ENCODE measurements at places on chromosomes 12 and 14.

DNA sequence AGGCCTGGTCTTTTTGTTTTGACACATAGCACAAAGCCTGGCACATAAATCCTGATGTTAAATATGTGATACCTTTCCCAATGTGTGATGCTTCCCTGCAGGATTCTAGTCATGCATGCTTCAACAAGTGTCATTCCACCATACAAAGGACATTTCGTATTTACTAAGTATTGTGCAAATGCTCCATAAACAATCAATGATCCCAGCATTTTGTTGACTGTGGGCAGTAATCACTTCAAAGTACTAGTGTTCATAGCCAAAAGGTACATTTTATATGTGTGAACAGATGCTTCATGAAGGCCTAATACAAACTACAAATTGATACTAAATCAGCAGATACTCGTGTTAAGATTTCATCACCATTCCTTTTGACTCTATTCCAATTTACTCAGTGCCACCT is 4.4 kb downstream of the CCNB1IP1 start:
- H3K36me3 ChIP-seq: peaks cover 47% of the 10 kb centered on the region
- H3K4me3 ChIP-seq: no peak overlapping the region
- no peaks in the 10 kb centered on the region for H3K27me3 ChIP-seq
- DNase-seq: no peak
- no peak overlapping the region for H3K27ac ChIP-seq

GRCh38 chr14:64196056-64196455 is 98.1 kb downstream of the ESR2 start:
- peaks cover 63% of the 10 kb centered on the region for H3K4me1 ChIP-seq
- H3K27me3 ChIP-seq: no peaks in the 10 kb centered on the region
- peak overlapping the region; percentile 48 for H3K27ac ChIP-seq
- no peak for DNase-seq
- H3K36me3 ChIP-seq: no peaks in the 10 kb centered on the region

GRCh38 chr14:64717870-64718269 is 13.6 kb downstream of the PLEKHG3 start:
- peak; percentile 73 for DNase-seq
- peak overlapping the region; percentile 82 for H3K27ac ChIP-seq
- H3K4me1 ChIP-seq: peaks cover 84% of the 10 kb centered on the region
- H3K4me3 ChIP-seq: no peak overlapping the region
- H3K36me3 ChIP-seq: no peaks in the 10 kb centered on the region
- no peaks in the 10 kb centered on the region for H3K27me3 ChIP-seq

GRCh38 chr14:83023369-83023768 is 1489.7 kb upstream of the SEL1L start:
- no peak overlapping the region for H3K4me3 ChIP-seq
- no peaks in the 10 kb centered on the region for H3K4me1 ChIP-seq
- DNase-seq: no peak
- H3K27me3 ChIP-seq: no peaks in the 10 kb centered on the region
- no peak overlapping the region for H3K27ac ChIP-seq

- no peaks in the 10 kb centered on the region for H3K27me3 ChIP-seq
- no peak overlapping the region for H3K27ac ChIP-seq
- H3K4me1 ChIP-seq: peaks cover 17% of the 10 kb centered on the region
- H3K36me3 ChIP-seq: no peaks in the 10 kb centered on the region
- no peak overlapping the region for H3K4me3 ChIP-seq
- DNase-seq: no peak
Measured at GRCh38 chr12:26872625-26873024, 39.6 kb upstream of the ITPR2 start.

DNA sequence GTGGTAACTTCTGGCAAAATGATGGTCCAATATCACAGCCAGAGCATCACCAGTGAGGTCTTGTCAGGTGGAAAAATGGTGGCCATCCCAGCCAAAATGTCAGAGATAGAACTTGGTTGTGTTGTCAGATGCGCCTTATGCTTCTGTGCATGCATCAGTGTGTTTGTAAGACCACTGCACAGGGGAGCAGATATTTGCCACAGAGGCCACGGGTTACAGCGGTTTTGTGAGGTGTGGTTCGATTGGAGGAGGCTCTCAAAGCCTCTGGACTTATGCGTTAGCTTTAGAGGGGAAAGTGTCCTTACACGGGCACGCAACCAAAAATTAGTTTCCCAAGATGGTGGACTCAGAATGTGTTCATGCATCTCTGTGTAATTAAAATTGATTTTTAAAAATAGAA is 243.8 kb downstream of the ADGRD1 start:
- H3K36me3 ChIP-seq: no peaks in the 10 kb centered on the region
- DNase-seq: no peak
- peaks cover 33% of the 10 kb centered on the region for H3K27me3 ChIP-seq
- H3K4me3 ChIP-seq: no peak overlapping the region
- no peak overlapping the region for H3K27ac ChIP-seq

GRCh38 chr14:71466251-71466650 is 466.0 kb upstream of the RGS6 start:
- no peaks in the 10 kb centered on the region for H3K36me3 ChIP-seq
- no peak overlapping the region for H3K27ac ChIP-seq
- H3K4me1 ChIP-seq: peaks cover 20% of the 10 kb centered on the region
- DNase-seq: no peak

GRCh38 chr14:70280931-70281330 is 78.6 kb downstream of the COX16 start:
- H3K4me1 ChIP-seq: no peaks in the 10 kb centered on the region
- no peaks in the 10 kb centered on the region for H3K36me3 ChIP-seq
- DNase-seq: no peak

GRCh38 chr12:56631790-56632700 is 1.9 kb upstream of the BAZ2A start:
- peak overlapping the region; percentile 55 for H3K27ac ChIP-seq
- H3K4me3 ChIP-seq: peak overlapping the region; percentile 19

DNA sequence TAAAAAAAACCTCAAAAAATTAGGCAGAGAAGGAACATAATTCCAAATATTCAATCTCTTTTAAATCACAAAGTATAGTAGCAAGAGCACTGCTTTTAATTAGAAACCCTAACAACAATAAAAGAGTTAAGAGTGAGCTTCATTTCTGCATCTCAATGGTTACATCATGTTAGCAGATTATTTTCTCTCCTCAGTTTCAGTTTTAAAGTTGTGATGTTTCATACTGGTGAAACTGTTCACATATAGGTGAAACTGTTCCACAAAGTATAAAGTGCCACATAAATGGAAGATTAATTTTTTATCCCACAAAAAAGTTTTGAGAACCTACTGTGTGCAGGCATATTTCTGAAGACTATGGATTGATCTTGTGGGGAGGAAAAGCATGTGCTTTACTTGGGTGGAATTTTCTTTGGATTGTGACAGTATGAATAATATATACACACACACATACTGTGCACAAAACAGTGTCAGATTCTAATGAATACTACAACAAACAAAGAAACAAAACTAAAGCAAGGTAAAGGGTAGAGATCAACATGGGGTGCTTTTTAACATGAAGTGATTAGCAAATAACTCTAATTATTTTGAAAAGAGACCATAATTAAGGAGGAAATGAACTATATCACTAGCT is 17.1 kb downstream of the LUM start:
- DNase-seq: no peak
- H3K27me3 ChIP-seq: no peaks in the 10 kb centered on the region
- peaks cover 4% of the 10 kb centered on the region for H3K4me1 ChIP-seq
- H3K4me3 ChIP-seq: no peak overlapping the region

GRCh38 chr14:73472185-73473114 is 14.1 kb upstream of the NUMB start:
- H3K4me1 ChIP-seq: no peaks in the 10 kb centered on the region
- H3K36me3 ChIP-seq: no peaks in the 10 kb centered on the region
- H3K4me3 ChIP-seq: no peak overlapping the region

GRCh38 chr12:56628671-56629458 is 1.3 kb downstream of the BAZ2A start:
- DNase-seq: peak; percentile 86
- peaks cover 82% of the 10 kb centered on the region for H3K4me1 ChIP-seq
- no peaks in the 10 kb centered on the region for H3K27me3 ChIP-seq
- H3K27ac ChIP-seq: peak overlapping the region; percentile 97
- H3K4me3 ChIP-seq: peak overlapping the region; percentile 79

DNA sequence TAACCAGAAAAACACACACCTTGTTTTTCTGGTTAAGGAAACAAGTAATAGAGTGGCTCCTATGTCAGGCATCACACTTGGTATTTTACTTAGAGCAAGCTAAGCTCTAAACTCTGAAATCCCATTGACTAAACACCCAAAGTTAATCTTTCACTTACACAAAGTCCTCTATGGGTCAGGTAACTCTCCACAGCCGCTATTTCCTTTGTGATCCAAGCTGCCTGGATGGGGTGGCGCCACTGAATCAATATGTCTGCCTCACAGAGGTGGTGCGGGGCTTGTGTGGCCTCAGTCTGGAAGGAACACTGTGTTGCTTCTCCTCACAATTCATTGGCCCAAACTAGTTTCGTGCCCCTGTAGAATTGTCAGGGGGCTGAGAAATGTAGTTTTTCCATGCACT is 160.0 kb upstream of the E2F7 start:
- no peaks in the 10 kb centered on the region for H3K36me3 ChIP-seq
- H3K4me1 ChIP-seq: peaks cover under 1% of the 10 kb centered on the region
- no peak overlapping the region for H3K27ac ChIP-seq
- no peaks in the 10 kb centered on the region for H3K27me3 ChIP-seq

GRCh38 chr12:121232977-121233627 is 23.2 kb downstream of the P2RX4 start:
- DNase-seq: no peak
- no peak overlapping the region for H3K27ac ChIP-seq
- peaks cover 80% of the 10 kb centered on the region for H3K36me3 ChIP-seq
- H3K4me3 ChIP-seq: no peak overlapping the region

GRCh38 chr12:68497702-68498101 is 113.0 kb upstream of the RAP1B start:
- H3K36me3 ChIP-seq: no peaks in the 10 kb centered on the region
- H3K4me3 ChIP-seq: no peak overlapping the region
- H3K27me3 ChIP-seq: no peaks in the 10 kb centered on the region
- no peaks in the 10 kb centered on the region for H3K4me1 ChIP-seq
- H3K27ac ChIP-seq: no peak overlapping the region
- no peak for DNase-seq

DNA sequence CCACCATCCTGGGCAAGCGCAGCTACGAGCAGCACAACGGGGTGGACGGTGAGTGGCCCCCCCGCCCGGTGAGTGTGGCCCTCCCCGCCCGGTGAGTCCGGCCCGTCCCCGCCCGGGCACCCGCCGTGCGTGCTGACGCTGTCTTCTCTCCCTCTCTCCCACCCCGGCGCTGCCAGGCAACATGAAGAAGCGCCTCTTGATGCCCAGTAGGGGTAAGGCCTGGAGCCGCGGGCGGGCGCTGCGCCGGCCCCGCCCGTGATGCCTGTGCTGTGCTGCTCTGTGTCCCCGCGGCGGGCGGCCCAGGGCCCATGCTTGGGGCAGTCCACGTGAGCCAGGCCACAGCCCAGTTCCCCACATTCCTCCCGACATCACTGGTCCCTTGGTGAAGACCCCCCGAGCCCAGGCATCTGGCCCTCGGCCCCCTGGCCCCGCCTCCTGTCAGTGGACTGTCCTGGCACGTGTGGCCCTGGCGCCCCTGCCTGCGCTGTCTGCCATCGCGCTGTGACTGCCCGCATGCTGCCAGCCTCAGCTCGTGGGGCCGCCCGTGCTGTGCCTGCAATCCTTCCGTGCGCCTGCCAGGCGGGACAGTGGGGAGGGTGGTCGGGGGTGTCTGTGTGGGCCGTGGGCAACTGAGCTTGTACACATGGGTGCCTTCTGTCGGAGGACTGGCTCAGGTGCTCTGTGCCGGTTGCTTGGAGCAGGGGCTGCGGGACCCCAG is 7.9 kb upstream of the CRIP2 start:
- no peak overlapping the region for H3K27ac ChIP-seq
- peaks cover 76% of the 10 kb centered on the region for H3K36me3 ChIP-seq
- DNase-seq: no peak

GRCh38 chr14:101124815-101125214 is 221.3 kb upstream of the RTL1 start:
- H3K4me1 ChIP-seq: no peaks in the 10 kb centered on the region
- no peak for DNase-seq
- no peak overlapping the region for H3K27ac ChIP-seq
- no peak overlapping the region for H3K4me3 ChIP-seq
- H3K27me3 ChIP-seq: peaks cover 6% of the 10 kb centered on the region

GRCh38 chr12:124389725-124390441 is 95.0 kb downstream of the RFLNA start:
- peaks cover 18% of the 10 kb centered on the region for H3K36me3 ChIP-seq
- H3K4me1 ChIP-seq: peaks cover 96% of the 10 kb centered on the region
- no peak for DNase-seq
- no peaks in the 10 kb centered on the region for H3K27me3 ChIP-seq
- peak overlapping the region; percentile 95 for H3K27ac ChIP-seq

DNA sequence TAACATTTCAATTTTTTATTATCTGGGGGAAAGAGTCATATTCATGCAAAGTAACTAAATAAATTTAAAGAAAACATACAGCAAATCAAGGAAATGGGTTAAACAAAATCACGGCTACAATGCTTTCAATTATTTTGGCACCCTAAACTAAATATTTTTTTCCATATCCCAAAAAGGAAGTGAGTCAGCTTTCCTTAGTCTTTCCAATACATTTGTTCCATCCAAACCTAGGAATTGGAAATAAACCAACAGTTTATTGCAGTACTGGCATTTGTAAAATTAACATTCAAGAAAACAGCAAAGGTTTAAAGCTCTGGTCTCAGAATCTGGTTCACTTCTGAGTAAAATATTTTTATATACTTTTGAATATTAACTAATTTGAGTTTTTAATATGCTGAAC is 89.2 kb downstream of the BCL2L14 start:
- no peaks in the 10 kb centered on the region for H3K27me3 ChIP-seq
- H3K27ac ChIP-seq: no peak overlapping the region
- peak; percentile 32 for DNase-seq
- H3K36me3 ChIP-seq: peaks cover 41% of the 10 kb centered on the region
- H3K4me3 ChIP-seq: no peak overlapping the region

GRCh38 chr14:94381149-94382030 is 7.0 kb downstream of the SERPINA1 start:
- no peaks in the 10 kb centered on the region for H3K27me3 ChIP-seq
- H3K4me3 ChIP-seq: no peak overlapping the region
- H3K36me3 ChIP-seq: peaks cover 19% of the 10 kb centered on the region
- DNase-seq: no peak

GRCh38 chr12:28543021-28543890 is 353.0 kb downstream of the CCDC91 start:
- no peaks in the 10 kb centered on the region for H3K27me3 ChIP-seq
- H3K36me3 ChIP-seq: no peaks in the 10 kb centered on the region
- no peaks in the 10 kb centered on the region for H3K4me1 ChIP-seq
- peak overlapping the region; percentile 56 for H3K27ac ChIP-seq
- H3K4me3 ChIP-seq: no peak overlapping the region

DNA sequence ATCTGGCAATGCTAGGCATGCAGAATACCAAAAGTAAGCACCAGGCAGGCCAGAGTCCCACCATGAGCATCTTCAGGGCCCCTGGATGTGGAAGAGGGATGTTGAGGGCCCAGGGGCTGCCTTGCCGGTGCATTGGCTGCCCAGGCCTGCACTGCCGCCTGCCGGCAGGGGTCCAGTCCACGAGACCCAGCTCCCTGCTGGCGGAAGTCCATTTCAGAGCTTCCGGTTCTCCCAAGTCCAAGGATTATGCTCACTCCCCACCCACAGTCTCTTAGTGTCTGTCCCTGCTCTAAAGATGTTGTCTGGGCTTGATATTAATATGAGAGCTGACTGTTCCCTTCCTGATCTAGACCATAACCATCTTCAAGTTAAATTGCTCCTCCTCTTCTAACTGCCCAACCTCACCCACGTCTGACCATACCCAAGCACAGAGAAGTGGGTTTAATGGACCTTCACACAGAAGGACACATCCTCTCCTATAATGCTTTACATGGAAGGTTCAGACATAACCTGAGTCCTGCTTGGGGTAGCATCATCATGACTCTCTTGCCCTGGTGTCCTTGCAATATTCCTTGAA is 117.4 kb downstream of the DAD1 start:
- no peak overlapping the region for H3K4me3 ChIP-seq
- H3K4me1 ChIP-seq: peaks cover 7% of the 10 kb centered on the region
- DNase-seq: peak; percentile 69
- H3K36me3 ChIP-seq: no peaks in the 10 kb centered on the region
